Breast epithelium (tissue), 4 donors: ENCODE measurements at places on chromosomes 6 and 20. TPM values are rescaled to one million over a fixed set of nuclear protein-coding genes. Genes with fewer than 3 reads are reported as not detected.

SRF gene
- 32.1 TPM for total RNA-seq

NMBR gene
- total RNA-seq, result not detected

BCLAF1 gene
- 151 TPM for total RNA-seq

DNA sequence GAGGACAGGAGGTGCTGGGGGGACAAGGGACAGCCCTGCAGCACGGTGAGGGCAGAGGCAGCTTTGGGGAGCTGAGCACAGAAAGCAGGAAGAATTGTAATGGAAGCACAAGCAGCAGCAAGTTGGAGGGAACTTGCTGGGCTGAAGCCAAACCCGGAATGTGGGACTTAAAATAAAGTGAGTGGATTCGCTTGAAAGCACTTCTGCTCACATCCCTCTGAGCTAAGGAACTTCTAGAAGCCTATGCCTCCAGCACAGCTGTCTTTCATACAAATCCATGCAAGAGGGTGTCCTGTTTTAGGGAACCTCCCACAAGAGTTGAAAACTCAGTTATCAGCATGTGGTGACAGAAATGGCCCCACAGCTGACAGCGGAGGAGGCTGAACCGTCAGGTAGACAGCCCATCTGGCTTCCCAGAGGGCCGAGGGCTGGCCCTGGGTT lies 71.4 kb upstream of the MLN start:
- no peak for DNase-seq

DNA sequence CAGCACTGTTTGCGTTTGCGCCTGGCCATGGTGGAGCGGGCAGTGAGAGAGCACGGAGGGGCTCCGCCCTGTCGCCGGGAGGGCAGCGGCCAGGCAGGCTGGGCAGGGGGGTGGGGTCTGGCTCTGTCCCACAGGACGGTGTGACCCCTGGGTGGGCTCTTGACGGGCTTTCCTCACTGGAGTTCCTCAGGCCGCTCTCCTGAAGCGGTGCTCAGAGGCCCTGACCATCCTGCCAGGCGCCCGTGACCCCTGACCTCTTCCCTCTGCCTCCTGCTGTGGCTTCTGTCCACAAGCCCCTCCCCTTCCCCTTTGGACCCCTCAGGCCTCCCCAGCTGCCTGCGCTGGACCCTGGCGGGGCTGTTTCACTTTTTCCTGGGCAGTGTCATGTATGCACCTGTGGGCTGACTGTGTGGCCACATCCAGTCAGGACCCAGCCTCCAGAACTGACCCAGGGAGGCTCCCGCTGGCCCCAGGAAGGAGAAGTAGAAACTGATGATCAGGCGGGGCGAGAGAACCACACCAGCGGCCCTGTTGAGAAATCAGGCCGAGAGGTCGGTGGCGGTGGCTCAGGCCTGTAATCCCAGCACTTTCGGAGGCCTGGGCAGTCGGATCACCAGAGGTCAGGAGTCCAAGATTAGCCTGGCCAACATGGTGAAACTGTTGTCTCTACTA lies 1.2 kb downstream of the OGFR start:
- no peak for DNase-seq

DNA sequence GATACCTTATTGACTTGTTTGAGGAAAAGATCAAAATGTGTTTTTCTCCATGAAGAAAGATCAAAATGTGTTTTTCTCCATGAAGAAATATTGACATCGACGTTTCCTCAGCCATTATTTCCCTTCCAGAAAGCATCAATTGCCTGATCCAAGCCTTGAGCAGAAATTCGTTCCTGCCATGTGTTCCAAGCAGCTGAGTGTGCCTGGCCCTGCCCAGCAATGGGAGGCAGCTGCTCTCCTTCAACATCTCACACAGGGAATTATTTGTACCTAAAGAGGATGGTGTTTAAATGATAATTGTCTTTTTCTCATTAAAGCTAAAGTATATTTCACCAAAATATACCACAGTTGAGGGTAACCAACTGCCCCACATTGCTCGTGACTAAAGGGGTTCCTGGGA lies 7.8 kb upstream of the DUSP22 start:
- DNase-seq, result no peak

DNA sequence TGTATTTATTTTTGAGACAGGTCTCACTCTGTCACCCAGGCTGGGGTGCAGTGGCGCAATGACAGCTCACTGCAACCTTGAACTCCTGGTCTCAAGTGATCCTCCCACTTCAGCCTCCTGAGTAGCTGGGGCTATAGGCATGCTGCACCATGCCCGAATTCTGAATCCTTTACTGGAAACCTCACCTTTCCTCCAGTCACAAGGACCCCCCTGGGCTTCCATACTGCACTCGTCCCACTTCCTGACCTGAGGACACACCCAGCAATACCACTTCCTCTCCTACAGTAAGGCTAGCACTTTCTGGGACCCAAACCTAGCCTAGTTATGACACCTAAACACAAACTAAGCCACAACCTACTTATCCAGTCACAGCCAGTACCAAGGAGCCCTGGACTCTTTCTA lies 68.2 kb downstream of the FAM217A start:
- DNase-seq, result no peak

DNA sequence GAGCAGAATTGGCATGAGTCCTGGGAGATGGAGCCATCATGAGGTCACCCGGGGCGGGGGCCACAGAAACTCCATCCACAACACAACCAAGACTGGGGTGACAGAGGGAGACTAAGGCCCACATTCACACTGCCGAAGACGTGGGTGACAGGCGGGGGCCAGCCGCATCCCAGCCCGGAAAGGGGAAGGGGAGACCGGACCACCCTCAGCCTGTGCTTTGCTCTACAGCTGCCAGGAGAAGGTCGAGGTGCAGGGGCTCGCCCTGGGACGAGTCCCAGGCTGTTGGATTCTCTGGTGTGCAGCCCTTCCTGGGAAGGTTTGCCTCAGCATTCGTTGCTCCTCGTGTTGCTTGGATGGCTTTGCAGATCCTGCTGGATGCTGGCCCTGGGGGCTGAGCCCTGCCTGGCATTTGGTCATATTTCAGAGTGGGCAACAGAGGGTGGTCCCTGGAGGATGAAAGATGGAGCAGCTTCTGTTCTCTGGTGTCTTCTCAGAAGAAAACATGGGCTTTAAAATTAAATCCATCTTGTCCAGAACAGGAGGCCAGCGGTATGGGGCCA lies 328.9 kb downstream of the TAF4 start:
- no peak for DNase-seq

- no peak for DNase-seq
These were observed 48.5 kb upstream of the TTPAL start for GRCh38 chr20:44426879-44427790.
